Gastroesophageal sphincter (tissue), 4 donors: ENCODE measurements at places on chromosomes 16 and 17.

GRCh38 chr16:80788027-80788426, 16.4 kb downstream of the CDYL2 start:
- no peak for ATAC-seq

DNA sequence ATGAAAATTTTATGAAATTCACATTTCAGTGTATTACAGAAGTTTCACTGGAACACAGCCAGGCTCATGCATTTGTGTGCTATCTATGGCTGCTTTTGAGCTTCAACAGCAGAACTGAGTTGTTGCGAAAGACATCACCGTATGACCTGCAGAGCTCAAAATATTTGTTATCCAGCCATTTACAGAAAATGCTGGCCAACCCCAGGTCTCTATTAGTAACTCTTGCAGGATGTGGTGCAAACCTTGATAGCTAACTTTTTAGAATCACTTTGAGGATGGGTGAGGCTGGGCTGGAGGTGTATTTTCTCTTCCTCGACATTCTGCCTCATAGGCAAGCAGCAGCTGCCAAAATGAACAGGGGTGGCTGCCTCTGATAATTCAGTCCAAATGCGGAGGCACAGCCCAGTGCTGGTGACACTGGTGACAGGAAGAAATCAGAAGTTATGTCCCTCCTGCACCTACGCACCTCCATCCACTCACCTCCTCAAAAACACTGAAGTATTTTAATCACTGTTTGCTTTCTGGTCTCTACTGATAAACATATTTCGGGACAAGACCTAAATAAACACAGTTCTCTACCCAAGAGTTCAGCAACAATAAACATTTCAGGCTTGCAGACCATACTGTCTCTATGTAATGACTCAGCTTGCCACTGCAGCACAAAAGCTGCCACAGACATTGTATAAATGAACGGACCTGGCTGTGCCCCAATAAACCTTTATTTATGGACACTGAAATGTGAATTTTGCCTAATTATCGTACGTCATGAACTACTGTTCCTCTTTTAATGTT, 28.5 kb downstream of the ARHGAP17 start:
- ATAC-seq = peak; percentile 50

- ATAC-seq = peak; percentile 34
These were observed 252.3 kb downstream of the SNX29 start for GRCh38 chr16:12228602-12229499.

- no peak for ATAC-seq
These were observed 681 bp downstream of the USP43 start for GRCh38 chr17:9645851-9646545.

GRCh38 chr17:74466111-74466827, at the start of gene CD300A:
Gene CD300A (plus strand): TSS chr17:74466634. CDS start chr17:74466704, 70 bp downstream.
- no peak for ATAC-seq

GRCh38 chr17:77908501-77908900, 50.0 kb upstream of the TNRC6C start:
- no peak for ATAC-seq

- peak; percentile 27 for ATAC-seq
These were observed 43.6 kb downstream of the TBC1D16 start for GRCh38 chr17:79991924-79992648.

- no peak for ATAC-seq
These were observed 74.7 kb downstream of the CHD9 start for GRCh38 chr16:53129281-53130158.
